Hematopoietic multipotent progenitor cell treated with erythropoietin and hydrocortisone succinate and interleukin-3 and kit ligand, for 4 days (in vitro differentiated cells): ENCODE measurements at places on chromosomes 5 and 9.

DNA sequence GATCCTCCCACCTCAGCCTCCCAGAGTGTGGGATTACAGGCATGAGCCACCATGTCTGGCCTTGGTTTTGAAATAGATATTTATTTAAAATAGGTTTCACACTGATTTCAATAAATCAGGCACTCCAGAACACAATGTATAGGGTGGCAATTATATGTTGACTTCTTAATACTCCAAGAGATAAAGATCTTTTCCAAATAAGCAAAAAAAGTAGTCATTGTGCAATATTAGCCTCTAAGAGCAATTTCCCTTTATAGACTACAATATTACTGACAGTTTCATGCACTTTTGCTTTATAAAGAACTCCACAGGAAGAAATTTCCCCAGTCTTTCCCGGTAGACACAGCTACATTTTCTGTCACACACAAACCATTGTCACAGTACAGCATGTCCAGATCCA, 23.4 kb upstream of the RUFY1 start:
- DNase-seq, result peak; percentile 44

DNA sequence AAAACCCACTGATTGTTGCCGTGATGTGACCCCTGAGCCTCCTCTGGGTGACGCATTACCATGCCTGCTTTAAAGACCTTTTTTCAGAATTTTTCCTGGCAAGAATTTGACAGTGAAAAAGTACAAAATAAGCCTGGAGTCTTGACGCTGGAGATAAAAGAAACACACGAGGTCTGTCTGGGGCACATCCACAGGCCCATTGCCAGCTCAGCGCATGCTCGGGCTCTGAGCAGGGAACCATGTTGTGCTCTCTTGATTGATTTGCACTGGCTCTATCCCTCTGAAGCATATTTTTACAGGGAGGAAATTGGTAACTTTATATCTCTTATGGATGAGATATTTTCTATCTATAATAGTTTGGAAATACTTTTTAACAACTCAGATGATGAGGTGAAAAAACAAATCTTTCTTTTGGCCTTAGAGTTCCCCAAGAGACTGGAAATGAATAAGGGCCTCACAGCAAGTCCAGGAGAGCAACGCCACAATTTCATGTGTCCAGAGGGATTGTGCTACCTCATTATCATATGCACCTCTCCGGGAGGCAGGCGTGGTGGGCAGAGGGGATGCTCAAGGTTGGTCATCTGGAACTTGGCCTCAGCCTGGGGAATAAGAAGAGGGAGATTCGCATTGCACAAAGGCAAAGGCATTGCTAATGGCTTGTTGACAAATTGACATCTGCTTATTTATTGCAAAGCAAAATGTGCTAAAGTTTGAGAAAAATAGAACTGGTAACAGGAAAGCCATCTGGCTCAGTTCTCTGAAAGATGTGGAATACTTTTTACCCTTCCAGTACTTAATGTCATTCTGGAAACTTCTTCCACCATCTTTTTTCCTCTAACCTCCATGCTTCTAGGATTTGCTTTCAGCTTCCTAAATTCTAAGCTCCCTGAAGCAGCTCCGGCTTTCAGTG, 183.8 kb downstream of the PJA2 start:
- DNase-seq, result no peak

DNA sequence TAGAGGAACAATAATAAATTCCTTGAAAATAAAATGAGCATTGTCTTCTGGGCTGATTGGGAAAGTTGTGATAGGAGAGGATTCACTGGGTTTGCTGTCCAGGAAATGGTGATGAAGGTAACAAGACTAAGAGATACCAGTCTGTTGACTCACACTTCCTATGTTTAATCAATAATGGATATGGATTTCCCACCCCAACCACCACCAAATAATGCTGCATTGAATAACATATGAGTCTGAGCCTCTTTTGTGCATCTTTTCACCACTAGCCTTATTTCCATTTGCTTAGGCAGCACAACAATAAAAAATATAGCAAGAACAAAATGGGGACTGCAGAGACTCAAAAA, 120.2 kb upstream of the NFIB start:
- DNase-seq, result no peak

GRCh38 chr5:156383510-156384265, 56.7 kb downstream of the SGCD start:
- DNase-seq, result no peak

DNA sequence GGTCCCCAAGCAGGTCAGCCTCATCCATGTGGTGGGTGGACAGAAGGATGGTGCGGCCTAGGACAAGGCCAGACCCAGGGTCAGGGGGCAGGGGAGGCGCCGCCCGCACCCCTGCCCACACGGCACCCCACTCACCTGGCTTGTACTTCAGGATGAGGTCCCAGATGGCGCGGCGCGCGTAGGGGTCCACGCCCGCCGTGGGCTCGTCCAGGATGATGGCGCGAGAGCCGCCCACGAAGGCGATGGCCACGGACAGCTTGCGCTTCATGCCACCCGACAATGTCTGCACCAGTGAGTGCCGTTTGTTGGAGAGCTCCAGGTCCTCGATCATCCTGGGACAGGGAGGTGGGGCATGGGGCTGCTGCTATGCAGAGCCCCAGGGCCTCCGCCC, 12.5 kb downstream of the ABCA2 start:
- no peak for DNase-seq

DNA sequence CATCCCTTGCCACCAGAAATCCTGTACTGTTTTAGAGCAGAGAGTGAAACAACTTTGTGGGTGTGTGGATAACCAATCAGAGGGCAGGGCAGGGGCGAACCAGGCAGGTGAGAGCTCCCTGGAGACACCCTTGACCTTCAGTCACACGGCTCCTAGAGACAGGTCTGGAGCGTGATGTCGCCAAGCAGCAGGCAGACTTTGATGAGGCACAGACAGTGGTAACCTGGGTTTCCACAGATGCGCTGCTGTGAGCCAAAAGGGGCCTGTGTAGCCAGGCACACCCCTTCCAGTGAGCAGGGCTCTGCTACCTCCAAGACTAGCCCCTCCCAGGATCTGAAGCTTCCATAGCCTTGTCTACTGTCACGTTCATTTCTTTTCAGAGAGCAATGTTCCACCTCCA, 317.8 kb upstream of the ADCY2 start:
- no peak for DNase-seq

GRCh38 chr9:98468567-98469239, 213.3 kb upstream of the TBC1D2 start:
- DNase-seq, result no peak
